ENCODE measurements at places on chromosomes 16 and 17. TPM values are rescaled to one million over a fixed set of nuclear protein-coding genes. Genes with fewer than 3 reads are reported as not detected.

DNA sequence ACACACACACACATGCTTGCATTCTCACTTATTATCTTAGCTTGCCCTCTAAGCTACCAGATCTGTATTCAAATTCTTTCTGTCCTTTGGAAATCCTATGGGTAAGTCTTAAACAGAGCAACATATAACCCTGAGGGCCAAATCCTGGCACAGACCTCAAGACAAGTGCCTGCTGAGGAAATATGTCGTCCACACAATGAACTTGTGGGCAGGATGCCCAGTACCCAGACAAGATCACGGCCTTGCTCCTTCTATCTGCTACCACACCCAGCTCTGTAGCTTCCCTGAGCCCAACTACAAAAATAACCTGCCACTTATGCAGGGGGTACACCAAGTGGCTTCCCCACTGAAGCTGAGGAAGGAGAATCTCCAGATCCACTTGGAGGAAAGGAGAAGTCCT is 37.3 kb upstream of the FA2H start:
- DNase-seq = no peak

GRCh38 chr16:28087675-28088300 is 24.3 kb upstream of the GSG1L start:
- DNase-seq = no peak

KCNJ16 gene
- total RNA-seq = not detected

GRCh38 chr16:67736858-67737257 is 17.7 kb upstream of the GFOD2 start:
- no peak for DNase-seq

SLC4A1 gene
- total RNA-seq = not detected

DNA sequence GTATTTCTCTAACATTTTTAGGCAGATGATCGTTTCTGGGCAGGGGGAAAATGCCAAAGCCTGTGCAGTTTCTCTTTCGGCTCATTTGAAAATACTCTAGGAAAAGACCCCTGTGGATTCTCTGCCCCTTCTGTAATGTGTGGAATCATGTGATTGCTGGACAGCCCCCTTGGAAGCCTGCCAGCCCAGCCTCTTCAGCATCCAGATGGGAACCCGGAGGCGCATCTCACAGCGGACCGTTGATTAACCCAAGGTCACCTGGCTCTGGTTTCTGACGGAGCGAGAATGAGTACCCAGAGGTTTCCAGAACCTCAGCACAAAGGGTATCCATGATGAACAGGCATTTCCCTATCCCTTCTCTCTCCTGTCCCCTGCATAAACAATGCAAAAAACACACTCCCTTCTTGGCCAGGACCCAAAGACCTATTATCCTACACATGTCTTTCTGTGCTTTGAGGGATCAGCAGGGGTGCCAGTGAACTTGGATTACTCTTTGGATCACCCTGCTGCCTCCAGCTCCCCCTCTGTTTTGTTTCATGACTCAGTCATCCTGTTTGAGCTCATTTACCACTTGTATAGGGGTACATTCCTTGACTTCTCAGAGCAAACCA is 957.1 kb upstream of the RBFOX1 start:
- DNase-seq = no peak

MT1A gene
- 104 TPM for total RNA-seq

DNA sequence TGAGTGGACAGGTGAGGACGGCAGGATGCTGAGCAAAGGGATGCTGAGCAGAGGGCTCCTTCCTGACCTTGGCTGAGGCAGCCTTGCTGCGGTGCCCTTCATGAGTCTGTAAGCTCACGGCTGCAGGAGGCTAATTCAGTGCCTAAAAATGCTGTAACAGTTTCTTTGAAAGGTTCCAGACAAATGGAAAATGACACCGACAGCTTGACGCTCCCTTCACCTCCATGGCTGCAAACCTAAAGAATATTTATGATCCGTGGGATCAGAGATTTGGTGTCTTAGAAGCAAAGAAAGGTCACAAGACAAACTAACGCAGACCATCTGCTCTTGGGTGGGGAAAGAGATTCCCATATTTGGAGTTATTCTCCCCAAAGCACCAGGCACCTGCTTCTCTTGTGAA is 28.0 kb downstream of the TOM1L2 start:
- DNase-seq = no peak

SULT1A4 gene
- 3.4 TPM for total RNA-seq

DNA sequence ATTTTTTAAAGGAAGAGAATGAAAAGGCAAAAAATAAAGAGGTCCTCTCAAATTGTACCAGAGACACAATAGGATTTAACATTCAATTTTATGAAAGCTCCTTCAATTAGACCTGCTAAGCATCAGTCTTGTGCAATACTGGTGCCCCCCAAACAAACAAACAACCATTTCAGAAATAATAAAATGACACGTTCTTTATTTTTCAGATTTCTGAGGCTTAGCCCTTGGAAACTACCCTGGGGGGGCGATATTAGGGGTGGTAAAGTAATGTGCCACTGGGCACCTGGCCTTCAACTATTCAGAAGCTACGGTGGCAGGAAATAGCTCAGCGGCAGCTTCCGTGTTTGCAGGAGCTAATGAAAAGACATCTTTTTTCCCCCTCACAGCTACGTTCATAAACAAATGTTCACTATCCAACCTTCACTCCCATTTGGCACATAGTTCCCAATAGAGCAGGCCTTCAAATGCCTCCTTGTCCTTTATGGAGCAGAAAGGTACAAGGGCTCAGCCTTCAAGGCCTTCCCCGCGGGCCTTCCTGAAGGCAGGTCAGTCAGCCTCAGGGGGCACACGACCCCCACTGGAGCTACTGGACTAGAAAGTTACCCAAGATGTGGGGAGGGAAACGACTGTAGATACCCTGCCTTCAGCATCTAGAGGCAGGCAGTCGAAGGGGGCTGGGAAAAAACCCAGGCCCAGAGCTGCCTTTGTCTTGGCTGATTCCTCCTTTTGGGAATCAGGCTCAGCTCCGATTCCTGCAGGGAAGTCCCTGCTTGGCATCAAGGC is 44.1 kb downstream of the TBX4 start:
- no peak for DNase-seq

KCNAB3 gene
- 0.97 TPM for total RNA-seq

AP1G1 gene
- total RNA-seq = 49.3 TPM

- DNase-seq = no peak
Observed at GRCh38 chr17:12320286-12320685, 299.6 kb downstream of the MAP2K4 start.

- DNase-seq = no peak
Observed at GRCh38 chr16:4994719-4995434, 36.7 kb downstream of the SEC14L5 start.

DNA sequence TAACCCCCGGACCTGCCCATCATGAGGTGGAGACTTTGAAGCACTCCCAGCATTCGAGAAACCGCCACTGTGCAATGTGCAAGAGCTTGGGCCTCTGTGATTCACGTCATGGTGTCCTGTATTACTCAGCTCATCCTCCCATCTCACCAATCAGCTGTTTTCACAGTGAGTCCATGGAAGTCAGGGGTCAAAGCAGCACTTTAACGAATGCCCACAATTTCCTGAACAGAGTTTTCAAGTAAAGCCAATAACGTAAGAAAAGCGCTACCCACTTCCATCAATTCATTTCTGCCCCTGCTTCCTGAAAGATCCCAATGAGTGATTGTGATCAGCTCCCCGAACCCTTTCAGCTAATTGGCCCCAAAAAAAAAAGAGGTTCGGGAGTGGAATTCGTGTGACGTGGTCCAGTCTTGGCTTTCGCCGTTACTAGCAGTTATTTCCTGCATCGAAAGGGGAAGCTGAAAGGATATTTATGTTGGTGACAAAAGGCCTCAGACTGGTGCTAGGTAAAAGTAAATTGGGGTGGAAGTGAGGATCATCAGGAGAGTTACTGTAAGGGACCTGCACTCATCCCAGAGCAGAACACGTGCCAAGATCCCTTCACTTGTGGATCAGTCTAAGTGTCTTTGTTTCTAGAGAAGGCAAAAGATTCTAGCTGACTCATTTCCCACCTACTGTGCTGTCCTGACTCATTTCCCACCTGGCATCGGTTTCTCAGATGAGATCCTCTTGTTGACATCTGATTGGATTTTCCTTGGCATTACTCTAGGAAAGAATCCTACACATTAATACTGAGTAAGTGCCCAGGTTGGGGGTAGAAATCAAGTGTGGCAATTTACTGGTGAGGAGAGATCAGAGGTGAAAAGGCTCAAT is 136.7 kb upstream of the NUDT7 start:
- DNase-seq = no peak

PRAC1 gene
- not detected for total RNA-seq

ITGA2B gene
- total RNA-seq = 2.7 TPM
